ENCODE measurements at places on chromosomes 4 and X. TPM values are rescaled to one million over a fixed set of nuclear protein-coding genes. Genes with fewer than 3 reads are reported as not detected.

The GAGE13 gene
- total RNA-seq, result not detected

The ITGB1BP2 gene
- 6.6 TPM for total RNA-seq

The NDNF gene
- total RNA-seq, result 4.1 TPM

The VCX3A gene
- not detected for total RNA-seq

The SPATA4 gene
- 0.63 TPM for total RNA-seq
